ENCODE measurements at places on chromosomes 5 and 9.

- no peak for DNase-seq
Measured at GRCh38 chr9:81632599-81632998, 56.7 kb downstream of the TLE1 start.

- no peak for DNase-seq
Measured at GRCh38 chr9:97978371-97979130, 4.6 kb upstream of the ANP32B start.

- DNase-seq: no peak
Measured at GRCh38 chr9:100052375-100052774, 46.4 kb downstream of the ERP44 start.

- no peak for DNase-seq
Measured at GRCh38 chr9:94740145-94740840, 13.8 kb downstream of the AOPEP start.

DNA sequence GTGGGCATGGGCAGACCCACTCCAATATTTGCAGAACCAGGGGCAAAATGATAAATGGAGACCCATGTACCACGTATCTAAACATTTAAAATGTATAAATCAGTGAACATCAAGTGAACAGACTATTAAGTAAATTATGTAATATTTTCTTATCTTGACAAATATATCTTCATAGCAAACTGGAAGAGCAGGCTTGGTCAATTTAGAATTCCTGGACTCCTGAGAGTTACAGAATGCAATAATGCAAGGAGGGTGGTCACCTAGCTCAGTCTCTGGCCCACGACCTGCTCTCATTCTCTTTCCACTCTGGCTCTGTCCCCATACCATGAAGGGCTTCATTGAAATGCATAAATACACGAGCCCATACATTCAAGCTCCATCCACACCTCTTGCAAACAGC lies 398.0 kb downstream of the ENC1 start:
- DNase-seq: no peak

DNA sequence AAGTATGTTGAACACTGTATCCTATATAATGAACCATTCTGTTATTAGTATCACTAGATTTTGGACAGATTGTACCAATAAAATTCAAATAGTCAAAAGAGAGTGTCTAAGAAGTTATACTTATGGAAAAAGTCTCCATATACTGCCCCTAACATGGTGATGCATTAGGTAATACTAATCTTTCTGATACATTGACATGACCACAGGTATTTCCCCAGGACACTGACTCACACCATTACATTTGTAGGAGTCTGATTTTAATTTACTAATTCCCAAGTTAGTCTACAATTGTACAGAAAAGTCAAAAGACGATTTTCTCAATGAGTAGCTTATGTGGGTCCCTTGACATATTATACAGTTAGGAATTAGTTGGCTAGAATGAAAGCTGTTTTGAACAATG lies 593.8 kb downstream of the ISL1 start:
- no peak for DNase-seq

DNA sequence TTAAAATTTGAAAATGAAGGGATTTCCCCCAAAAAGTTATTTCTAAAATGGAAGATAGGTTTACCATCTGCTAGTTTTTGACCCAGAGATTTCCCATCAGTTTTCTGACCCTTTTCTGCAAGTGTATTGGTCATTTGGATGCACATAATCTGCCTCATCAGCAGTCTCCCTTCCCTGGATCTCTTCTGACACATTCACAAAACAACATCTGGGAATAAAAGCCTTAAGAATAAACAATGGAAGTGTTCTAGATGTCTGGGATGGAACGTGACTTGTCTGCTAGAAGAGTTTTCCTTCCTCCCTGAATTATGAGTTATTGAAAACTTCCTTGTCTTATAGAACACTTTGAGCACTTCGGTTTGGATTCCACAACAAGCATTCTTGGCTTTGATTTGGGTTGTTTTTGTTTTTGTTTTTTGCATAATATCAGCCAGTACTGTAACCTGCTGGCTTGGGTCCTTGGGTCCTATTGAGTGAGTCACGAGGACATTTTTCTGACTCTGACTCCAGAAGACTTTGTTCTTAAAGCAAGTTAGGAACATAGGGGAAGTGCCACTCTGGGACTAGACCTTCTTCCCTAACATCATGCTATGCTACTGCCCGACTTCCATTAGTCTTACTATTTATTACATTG lies 18.2 kb upstream of the ESM1 start:
- no peak for DNase-seq

DNA sequence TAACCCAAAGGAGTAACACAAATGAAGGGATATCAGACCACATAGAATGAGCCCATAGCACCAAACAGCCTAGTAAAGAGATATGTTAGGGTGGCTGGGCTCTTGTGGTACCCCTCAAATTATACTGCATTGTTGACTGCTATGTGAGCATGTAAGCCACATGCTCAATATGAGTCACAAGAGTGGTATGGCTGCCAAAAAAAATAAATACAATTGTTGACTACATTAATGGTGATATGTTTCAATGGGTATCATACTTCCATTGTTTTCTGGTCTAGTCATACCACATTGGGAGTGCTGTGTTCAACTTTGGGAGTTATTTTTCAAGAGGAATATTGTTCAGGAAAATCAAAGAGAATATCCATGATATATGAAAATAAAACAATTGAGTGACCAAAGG lies 162.4 kb upstream of the PIK3R1 start:
- no peak for DNase-seq

DNA sequence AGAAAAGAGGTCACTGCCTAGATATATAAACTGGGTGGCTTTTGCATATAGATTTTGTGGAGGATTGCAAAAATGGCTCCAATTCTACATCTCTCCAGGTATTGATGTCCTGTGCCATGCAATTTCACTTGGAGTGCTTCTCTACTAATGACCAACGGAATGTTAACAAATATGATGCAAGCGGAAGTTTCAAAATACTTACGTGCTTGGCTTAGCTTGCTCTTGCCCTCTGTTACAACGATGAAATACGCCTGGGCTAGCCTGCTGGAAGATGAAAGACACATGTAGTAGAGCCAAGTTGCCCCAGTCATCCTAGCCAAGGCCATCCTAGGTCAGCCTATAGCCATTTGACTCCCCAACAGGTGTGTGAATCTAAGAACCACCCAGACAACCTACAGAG lies 3.6 kb upstream of the POC5 start:
- DNase-seq: no peak

DNA sequence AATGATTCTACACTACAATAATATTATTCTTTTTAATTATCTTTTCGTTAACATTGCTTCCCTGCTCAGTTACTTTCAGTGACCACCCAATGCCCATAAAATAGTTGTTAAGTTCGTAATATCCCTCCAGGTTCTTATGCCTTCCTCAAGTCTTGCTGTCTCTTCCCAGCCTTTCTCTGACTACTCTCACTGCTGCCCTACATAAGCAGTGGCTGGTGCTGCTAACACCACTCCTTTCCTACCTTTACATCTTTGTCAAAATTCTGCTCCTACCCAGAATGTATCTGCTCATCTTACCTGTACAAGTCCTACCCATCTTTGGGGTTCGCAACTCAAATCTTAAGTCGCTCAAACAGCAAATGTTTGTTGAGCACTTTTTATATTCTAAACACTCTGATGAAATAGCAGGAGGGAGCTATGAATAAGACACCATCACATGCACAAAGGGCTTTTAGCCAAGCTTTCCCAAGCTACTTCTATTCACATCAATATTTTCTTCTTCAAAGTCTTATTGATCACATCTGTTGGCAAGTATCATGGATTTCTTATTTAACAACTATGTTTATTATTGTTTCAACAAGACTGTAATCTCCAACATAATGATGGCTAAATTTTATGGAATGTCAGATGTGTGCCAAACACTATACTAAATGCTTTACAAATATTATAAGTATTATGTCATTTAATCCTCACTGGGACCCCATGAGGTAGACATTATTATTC lies 29.5 kb downstream of the SLC25A46 start:
- no peak for DNase-seq

- no peak for DNase-seq
Measured at GRCh38 chr9:108551030-108551841, 304.6 kb downstream of the ACTL7B start.

DNA sequence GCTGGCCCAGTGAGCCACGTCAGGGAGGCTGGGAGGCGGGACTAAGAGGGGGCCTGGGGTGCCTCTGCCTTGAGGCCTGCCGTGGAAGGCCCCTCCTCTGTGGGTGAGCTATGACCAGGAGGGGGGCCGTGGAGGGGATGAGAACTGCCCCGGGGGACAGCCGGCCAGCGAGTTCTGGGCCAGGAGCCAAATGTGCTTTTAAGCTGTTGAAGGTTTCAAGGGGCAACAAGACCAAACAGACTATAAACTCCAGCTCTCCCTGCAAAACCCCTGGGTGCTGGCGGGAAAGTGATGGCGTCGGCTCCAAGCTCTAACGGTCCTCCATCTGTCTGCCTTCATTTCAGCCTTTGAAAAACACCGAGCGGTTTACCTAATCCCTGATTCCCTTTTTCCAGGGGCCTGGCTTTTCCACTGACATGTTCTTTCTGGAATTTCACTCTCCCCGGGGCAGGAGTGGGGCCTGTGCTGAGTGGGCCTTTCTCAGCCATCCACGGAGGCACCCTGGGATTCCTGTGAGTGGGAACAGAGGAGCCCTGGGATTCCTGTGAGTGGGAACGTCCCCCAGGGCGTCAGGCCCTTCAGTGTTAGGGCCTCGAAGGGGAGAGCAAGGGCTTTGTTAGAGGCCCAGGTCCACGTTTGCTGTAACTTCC lies 65.6 kb downstream of the COL5A1 start:
- no peak for DNase-seq

DNA sequence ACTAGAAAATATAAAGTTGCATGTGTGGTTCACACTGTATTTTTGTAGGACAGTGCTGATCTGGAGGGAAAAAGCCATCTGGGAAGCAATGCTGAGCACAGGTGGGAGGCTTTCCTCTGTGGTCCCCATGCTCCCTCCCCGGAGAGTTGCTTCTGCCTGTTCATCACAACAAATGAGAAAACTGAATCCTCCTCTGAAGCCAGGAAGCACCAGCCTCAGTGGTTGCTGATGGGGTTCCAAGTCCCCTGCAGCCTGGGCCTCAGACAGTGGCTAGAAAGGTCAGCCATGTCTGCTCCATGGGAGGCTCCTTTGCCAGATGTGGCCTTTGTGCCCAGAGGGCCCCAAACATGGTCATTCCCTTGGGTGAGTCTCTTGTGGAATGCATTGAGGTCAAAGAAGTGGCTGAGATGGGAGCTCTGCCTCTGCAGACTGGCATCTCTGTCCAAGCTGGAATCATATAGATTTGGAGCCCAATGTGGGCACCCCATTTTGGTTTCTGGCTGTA lies 77.6 kb downstream of the C5orf15 start:
- no peak for DNase-seq

GRCh38 chr5:51902512-51902911 lies 519.3 kb downstream of the ISL1 start:
- DNase-seq: no peak

- no peak for DNase-seq
Measured at GRCh38 chr9:133286523-133286922, 11.5 kb upstream of the ABO start.

DNA sequence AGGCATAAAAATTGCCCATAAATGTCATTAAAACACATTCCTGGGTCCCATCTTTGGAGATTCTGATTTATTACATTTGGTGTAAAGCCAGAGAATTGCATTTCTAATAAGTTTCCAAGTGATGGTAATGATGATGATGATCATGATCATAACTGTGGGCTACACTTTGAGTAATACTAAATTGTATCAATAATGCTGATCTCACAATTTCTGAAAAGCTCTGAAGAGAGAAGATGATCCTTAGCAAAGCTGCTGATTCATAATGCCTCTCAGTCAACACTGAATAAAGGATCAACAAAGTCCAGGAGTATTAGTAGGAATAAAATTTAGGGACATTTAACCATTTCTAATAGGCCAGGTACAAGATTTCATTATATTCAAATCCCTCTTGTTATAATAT lies 434.5 kb downstream of the CAAP1 start:
- no peak for DNase-seq

GRCh38 chr5:62475072-62475471 lies 62.5 kb downstream of the IPO11 start:
- no peak for DNase-seq

DNA sequence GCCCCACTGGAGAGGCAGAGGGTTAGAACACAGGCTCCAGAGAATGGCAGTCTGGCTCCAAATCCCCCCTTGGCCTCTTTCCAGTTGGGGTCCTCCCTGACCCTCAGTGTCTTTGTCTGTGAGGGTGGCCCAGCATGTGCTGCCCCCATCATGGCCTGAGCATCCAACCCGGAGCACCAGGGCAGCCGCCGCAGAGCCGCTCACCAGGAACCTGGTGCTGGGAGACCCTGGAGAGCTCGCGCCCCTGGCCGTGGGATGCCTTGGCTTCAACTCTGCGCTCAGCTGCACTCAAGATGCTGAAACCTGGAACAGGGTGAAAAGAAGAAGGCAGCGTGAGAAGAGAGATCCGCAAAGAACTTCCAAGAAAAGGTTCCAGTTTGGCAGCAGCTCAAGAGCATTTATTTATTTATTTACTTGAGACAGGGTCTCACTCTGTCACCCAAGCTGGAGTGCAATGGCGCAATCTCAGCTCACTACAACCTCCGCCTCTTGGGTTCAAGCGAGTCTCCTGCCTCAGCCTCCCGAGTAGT lies 3.8 kb downstream of the CCDC187 start:
- no peak for DNase-seq
